ENCODE measurements at places on chromosomes 6 and 20. TPM values are rescaled to one million over a fixed set of nuclear protein-coding genes. Genes with fewer than 3 reads are reported as not detected.

SCUBE3 gene
- not detected for total RNA-seq

L3MBTL3 gene
- 39.3 TPM for total RNA-seq

DNA sequence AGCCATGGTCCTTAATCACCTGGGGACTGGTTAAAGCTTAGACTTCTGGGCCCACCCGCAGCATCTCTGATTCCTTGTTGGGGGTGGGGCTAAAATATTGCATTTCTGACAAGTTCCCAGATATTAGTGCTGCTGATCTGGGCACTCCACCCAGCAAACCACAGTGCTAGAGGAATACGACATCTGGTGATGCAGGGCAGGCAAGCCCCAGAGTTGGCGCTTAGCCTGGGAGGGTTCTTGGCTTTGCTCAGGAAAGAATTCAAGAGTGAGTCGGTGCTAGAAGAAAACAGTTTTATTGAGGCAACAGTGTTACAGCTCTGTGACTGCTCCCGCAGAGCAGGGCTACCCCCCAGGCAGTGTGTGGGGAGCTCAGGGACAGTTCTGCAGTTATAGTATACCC lies 210.7 kb downstream of the TFAP2C start:
- DNase-seq: no peak

DNA sequence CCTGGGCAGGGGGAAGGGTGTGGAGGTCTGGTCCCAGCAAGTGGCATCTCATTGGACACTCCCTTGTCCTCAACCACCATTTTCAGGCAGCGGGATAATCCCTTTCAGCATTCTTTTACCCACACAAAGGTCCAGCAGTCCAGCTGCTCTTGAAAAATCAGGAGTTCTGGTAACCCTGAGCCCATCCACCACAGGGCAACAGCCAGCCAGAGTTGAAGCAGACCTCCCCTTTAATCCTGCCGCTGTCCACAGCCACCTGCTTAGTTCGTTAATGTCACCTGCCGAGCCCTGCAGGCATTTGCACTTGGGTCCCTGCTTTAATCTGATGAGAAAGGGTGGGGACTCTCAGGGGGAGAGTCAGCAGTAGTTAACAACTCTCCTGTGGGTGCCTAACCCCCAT lies 11.1 kb downstream of the TMEM74B start:
- DNase-seq: no peak
